Pancreas (tissue), 10 donors: ENCODE measurements at places on chromosomes 1 and 21. TPM values are rescaled to one million over a fixed set of nuclear protein-coding genes. Genes with fewer than 3 reads are reported as not detected.

Gene OR10J1
- total RNA-seq, result not detected

Gene OR2L8
- total RNA-seq, result not detected

GRCh38 chr1:172002725-172003345, 161.5 kb downstream of the DNM3 start:
- no peak overlapping the region for H3K4me3 ChIP-seq
- no peak for DNase-seq
- no peaks in the 10 kb centered on the region for H3K27me3 ChIP-seq
- no peaks in the 10 kb centered on the region for H3K4me1 ChIP-seq

DNA sequence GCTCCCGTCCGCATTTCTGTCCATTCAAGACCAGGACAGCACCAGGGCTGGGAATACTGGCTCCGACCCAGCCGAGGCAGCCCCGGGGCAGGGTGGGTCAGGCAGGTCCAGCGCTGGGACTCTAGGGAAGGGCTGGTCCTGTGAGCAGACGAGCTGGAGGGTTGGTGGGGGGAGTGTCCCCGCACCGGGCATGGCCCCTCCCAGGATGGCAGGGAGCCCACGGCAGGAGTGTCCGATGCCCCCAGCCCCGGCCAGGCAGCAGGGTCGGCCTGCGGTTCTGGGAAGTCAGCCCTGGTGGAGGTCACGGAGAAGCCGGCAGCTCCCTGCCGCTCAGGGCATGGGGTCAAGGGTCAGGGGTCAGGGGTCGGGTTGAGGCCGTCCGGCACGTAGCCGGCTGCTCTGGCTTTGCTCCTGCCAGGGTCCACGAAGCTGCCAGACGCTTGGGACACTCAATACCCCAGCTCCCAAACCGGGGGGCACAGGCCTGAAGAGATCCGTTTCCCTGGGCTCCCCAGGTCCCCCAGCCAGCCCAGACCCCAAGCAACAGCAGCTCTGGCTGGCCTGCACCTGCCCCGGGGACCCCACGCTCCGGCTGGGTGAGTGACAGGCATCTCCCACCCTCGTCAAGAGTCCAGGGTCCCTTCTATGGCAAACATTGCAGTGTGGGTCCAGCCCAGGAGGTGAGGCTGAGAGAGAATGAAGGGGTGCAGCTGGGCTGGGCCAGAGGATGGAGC, 6.7 kb downstream of the C1QTNF12 start:
- no peaks in the 10 kb centered on the region for H3K4me1 ChIP-seq
- no peaks in the 10 kb centered on the region for H3K36me3 ChIP-seq
- H3K27me3 ChIP-seq, result no peaks in the 10 kb centered on the region

GRCh38 chr1:7011826-7012225, 226.6 kb downstream of the CAMTA1 start:
- H3K36me3 ChIP-seq, result no peaks in the 10 kb centered on the region
- no peak overlapping the region for H3K4me3 ChIP-seq
- H3K27me3 ChIP-seq, result no peaks in the 10 kb centered on the region
- no peak for DNase-seq
